ENCODE measurements at places on chromosomes 12 and 14.
A peak's percentile ranks its signal among the peaks of the same experiment; 100 is the strongest.

DNA sequence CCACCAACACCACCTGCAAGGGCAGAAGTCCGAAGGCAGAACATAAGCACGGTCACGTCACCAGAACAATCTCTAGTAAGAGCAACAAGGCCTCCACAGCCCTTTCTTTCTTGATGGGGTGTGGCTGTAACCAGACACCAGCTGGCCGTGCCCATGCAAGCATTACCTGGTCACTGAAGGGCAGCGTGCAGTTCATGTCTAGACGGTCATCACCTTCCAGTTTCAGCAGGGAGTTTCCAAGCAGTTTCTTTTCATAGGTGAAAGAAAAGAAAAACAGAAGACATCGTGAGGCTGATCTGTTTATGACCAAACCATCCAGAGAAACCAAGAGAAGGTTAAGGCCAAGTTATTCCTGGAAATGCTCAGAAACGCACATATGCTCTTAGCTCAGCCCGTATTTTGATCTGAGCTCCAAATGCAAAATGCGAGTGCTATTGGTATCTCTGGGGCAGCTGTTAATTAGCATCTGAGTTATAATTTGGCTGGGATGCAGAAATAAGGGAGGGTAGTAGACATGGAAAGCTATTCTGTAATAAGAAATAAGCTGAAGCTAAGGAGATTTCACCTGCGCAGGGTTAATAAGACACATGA, 42.5 kb downstream of the PRKAB1 start:
- DNase-seq, result no peak

DNA sequence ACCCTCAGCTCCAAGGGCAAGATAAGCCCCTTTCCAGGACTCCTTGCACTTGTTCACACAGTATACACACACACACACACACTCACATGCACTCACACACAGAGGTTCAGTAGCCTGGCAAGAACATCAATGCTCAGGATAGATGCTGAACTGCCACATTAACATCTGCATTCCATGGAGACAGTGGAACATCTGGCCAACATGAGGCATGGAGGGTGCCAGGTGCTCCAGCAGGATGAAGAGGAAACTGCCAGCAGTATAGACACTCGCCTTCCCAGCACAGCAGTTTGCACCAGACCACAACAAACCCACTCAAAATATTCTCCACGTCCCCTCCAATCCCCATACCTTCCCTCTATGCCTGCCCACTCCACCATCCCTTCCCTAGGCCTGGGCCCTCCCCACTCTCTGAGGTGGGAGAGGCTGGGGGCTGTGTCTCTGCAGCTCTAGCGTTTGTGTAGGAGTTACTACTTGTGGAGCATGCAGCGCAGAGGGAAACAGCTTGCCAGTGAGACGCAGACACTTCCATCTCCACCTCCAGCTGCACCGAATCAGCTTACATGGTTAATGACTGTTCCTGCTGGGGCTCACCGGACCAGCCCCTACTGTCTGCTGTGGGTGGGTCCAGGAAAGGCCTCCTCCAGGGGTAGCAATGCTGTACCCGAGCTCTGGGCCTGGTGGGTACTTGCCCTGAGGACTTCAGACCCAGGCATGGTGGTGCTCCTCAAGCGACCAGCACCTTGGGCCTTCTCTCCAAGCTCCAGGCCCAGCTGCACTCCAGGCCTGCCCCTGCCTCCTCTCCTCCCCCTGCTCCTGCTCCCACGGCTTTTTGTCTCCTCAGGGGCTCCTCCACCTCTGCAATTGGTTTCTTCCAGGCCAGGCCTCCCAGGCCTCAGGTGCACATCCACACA, 18.6 kb upstream of the PLEKHG3 start:
- DNase-seq, result peak; percentile 68

DNA sequence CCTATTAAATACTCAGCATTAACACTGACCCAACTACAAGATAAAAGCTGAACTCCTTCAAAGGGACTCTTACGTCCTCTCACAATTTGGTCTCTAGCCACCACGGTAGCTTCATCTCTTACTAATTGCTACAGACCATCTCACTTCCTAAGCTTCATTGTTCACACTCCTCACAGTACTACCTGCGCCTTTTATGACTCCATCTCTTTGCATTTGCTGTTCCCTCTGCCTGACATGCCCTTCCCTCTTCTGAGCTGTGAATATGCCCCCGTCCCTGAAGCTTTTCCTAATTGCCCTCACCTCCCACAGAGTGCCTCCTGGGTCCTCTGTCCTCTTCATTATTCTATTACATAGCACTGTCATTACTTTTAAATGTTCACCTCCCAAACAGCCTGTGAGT, 2.5 kb downstream of the EEA1 start:
- no peak for DNase-seq

- no peak for DNase-seq
These were observed 3.9 kb upstream of the KRT6B start for GRCh38 chr12:52455821-52456220.

GRCh38 chr14:61503167-61503801, 181.9 kb downstream of the PRKCH start:
- DNase-seq, result peak; percentile 56

DNA sequence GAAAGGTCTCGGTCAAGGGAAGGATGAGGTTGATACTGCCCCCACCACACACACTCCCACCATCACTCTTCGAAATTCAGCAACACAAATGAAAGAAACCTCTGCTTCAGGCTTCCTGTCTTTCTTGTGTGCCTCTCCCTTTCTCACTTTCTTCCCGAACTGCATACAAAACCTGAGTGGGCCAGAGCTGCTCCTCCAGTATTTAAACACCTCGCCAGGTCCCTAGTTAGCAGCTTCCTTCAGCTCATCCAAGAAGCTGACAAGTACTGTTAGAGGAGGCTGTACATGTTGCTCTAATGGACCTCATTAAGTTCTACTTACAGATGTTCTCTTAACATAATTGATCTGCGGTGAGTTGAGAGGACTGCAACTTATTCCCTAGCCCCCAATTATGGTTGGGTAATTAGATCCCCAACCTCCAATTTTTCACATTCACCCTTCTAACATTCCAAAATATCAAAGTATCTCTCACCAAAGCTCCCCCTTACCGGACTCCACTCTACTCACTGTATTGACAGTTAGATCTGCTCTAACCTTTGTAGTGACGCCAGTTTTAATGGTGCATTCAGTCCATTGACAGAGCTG, 4.1 kb upstream of the LMO3 start:
- DNase-seq, result no peak

GRCh38 chr12:24356240-24356804, 406.9 kb upstream of the SOX5 start:
- DNase-seq, result no peak

GRCh38 chr12:78096909-78097597, 266.4 kb downstream of the NAV3 start:
- peak; percentile 95 for DNase-seq

GRCh38 chr12:82872088-82872487, 185.4 kb downstream of the TMTC2 start:
- DNase-seq, result peak; percentile 36

DNA sequence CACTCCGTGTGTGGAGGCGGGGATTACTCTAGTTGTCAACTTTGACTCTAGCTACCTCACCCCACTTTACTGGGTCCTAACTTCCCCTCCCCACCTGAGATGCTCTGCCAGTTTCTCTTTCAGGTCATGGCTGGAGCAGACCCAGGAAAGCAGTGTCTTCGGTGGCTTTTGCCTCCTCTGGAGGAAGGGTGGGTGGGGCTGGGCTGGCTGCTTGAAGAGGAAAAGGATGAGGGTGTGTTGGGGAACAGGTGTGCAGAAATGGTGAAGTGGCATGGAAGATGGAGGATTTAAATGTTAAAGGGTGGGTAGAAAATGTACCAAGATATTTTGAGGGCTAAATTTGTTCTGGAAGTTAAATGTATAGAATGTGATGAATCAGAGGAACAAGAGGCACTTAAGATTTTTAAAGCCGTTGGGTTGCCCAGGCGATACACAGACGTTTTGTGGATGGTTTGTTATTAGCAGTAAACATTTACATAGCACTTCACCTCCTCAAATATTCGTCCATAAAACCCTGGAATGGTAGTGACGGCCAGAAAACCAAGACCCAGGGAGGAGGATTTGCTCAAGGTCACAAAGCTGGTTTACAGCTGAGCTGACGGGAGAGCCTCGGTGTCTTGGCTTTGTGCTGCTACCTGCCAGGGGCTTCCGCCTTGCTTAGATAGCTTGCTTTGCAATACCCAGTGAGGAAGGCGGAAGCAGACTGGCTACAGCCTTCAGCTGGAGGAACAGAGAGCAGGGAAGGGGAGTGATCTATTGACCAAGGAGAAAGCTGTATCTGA, 72.2 kb upstream of the PRMT8 start:
- no peak for DNase-seq

- DNase-seq, result peak; percentile 39
These were observed 483.2 kb downstream of the APAF1 start for GRCh38 chr12:99128246-99128802.

- DNase-seq, result no peak
These were observed 183.9 kb downstream of the ETNK1 start for GRCh38 chr12:22808860-22809259.

GRCh38 chr12:85949253-85949652, 75.2 kb downstream of the NTS start:
- no peak for DNase-seq

- DNase-seq, result no peak
These were observed 20.5 kb downstream of the NPC2 start for GRCh38 chr14:74472601-74473000.

DNA sequence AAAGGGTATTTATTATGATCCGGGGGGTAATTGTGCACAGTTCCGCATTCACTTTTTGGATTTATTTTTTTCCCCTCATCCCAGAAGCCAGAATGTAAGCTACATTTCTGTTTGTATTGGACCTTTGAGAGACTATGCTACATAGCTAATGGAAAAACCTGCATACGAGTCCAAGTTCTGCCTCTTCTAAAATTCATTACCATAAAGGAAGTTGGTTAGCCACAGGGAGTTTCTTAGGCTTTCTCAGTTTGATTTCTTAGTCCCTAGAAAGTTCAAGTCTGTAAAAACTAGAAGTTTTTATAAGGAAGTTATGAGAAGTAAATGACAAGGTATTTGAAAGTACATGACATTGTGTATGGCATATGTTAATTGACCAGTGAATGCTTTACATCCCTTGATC, 138.7 kb downstream of the PDE3A start:
- no peak for DNase-seq

DNA sequence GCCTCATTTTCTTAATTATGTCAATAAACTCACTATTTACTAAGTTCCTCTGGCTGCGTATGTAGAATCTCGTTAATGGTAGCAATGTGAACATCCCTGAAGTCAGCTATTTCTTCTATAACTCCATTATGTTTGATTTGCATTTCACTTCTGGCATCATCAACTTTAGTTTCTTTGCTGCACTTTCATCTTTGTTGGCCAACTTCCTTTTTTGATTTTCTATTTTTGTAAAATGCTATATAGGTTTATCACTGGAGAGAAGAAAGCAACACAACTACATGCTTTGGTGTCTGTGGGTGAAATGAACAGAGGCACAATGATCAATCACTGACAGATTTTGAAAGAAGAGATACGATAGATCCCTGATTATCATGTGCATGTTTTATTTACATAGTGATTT, 58.5 kb upstream of the ATF7IP start:
- DNase-seq, result no peak

DNA sequence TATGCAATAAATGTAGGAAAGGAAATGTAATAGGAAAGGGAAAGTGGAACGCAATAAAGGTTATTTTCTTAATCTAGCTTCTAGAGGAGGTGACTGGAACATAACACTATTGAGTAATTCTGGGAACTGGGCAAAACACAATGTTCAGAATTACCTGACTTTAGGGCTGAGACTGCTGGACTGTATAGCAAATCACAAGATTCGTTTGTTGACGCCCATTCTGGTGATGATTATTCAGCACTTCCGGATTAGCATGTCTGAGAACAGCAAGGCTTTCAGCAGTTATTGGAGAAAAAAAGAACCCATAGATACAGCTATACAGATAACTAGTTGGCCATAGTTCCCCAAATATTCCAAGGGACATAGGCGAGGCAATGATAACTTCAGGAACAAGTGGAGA, 2.3 kb upstream of the KLRD1 start:
- no peak for DNase-seq

- no peak for DNase-seq
These were observed 51.7 kb upstream of the FERMT2 start for GRCh38 chr14:53002576-53002975.

- DNase-seq, result no peak
These were observed 33.7 kb upstream of the PYGL start for GRCh38 chr14:50977863-50978528.

DNA sequence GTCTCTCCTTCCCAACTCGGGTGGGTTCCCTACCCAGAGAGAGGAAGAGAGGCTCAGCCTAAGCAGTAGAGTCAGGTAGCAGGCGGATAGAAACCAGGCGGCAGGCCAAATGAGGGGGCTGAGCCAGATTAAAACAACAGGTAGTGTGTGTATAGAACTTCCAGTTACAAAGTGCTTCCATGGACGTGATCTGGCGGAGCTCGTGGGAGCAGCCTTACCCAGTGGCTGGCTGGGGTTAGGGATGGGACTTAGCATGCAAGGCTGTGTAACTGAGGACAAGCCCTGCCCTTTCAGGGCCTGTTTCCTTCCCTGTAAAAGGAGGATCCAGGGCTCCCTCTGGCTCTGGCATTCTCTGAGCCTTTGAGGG, 8.3 kb downstream of the KRT80 start:
- DNase-seq, result peak; percentile 65

- DNase-seq, result no peak
These were observed 13.1 kb upstream of the CIPC start for GRCh38 chr14:77084985-77085384.

DNA sequence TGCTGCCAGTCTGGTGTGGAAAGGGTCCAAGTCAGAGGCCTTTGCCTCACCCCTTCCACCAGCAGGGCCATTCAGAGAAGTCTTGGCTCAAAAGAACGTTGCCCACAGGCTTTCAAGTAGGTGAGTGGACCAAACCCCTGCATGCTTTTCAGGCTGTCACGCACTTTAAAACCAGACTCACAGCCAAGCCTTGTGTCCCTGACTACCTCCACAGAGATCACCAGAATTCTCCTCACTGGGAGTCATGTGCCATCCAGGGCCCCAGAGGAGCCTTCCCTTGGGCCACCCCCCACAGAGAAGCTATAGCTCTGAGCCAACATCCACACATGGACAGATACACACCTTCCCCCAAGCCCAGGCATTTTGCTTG, 283.1 kb downstream of the DPF3 start:
- no peak for DNase-seq

- no peak for DNase-seq
These were observed 275.2 kb upstream of the CRY1 start for GRCh38 chr12:107368586-107368985.

- DNase-seq, result no peak
These were observed 250.9 kb upstream of the OR4E1 start for GRCh38 chr14:21924479-21924878.

- DNase-seq, result no peak
These were observed 678.7 kb upstream of the TMEM132C start for GRCh38 chr12:127588249-127588648.
